ENCODE measurements at places on chromosomes 16 and 17. TPM values are rescaled to one million over a fixed set of nuclear protein-coding genes. Genes with fewer than 3 reads are reported as not detected.

GRCh38 chr17:38851434-38851833, 2.1 kb downstream of the RPL23 start:
- no peak for DNase-seq

The CDK3 gene
- polyA plus RNA-seq: 18.0 TPM

GRCh38 chr16:64771273-64771672, 350.6 kb downstream of the CDH11 start:
- no peak for DNase-seq

GRCh38 chr17:74016461-74016860, 187.0 kb upstream of the RPL38 start:
- DNase-seq: no peak

The TOX3 gene
- 98.6 TPM for polyA plus RNA-seq

DNA sequence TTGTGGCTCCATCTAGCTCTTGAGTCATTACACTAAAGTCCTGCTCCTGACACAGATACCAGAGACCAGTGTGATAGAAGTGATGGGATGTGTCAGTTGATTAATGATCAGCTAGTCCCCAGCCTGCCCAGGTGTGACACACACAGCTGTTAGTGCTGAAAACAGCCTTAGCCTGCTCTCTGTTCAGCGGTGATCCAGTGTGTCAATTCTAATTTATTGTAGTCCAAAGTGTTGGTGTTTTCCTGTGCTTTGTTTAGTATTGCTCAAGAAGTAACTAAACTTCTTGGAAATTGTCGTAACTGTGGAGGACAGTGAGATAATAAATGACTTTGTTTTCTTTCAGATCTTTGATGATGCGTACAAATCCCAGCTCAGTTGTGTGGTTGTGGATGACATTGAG, 92.3 kb downstream of the WNT3 start:
- no peak for DNase-seq

GRCh38 chr16:84087001-84087400, 29.7 kb downstream of the MBTPS1 start:
- no peak for DNase-seq

GRCh38 chr16:4257646-4258556, 14.9 kb downstream of the TFAP4 start:
- DNase-seq: no peak

The NOG gene
- not detected for polyA plus RNA-seq

DNA sequence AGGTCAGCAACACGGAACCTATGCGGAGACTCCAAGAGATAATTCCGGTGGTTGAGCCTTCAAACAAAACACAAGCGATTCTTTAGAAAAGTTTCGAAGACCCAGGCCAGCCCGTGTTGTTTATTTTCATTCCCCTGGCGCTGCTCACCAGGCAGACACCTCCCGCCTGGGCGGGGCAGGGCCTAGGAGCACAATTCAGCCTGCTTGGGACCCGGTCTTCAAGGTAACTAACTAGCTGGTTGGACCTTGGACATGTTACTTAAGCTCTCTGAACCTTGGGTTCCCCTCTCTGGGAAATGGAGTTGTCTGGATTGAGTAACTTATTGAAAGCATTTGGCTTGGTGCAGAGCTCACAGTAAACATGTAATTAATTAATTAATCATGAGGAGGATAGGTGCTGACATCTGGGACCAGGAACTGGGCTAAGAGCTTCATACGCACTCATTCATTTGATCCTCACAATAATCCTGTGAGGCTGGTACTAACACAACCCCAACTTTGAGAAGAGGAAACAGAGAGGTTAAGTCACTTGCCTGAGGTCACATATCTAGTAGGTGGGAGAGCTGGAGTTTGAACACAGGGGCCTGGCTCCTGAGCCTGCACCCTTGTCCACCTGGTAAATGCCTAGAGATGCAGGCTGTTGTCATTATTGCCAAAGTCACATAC, 125.3 kb upstream of the SMURF2 start:
- DNase-seq: peak; percentile 82

The NOTUM gene
- 181 TPM for polyA plus RNA-seq

The PSKH1 gene
- 19.1 TPM for polyA plus RNA-seq

- DNase-seq: no peak
These were observed 9.0 kb upstream of the WSB1 start for GRCh38 chr17:27284811-27285415.

The CMTM1 gene
- 2.9 TPM for polyA plus RNA-seq

GRCh38 chr16:86598607-86599565, 20.5 kb downstream of the FOXL1 start:
- no peak for DNase-seq

- peak; percentile 43 for DNase-seq
These were observed 11.2 kb upstream of the PLEKHG4 start for GRCh38 chr16:67268136-67268579.

All from HepG2 (cell line).